GM23248 (cell line): ENCODE measurements at places on chromosomes 7 and 10. TPM values are rescaled to one million over a fixed set of nuclear protein-coding genes. Genes with fewer than 3 reads are reported as not detected.
A peak's percentile ranks its signal among the peaks of the same experiment; 100 is the strongest.

Gene GJD4
- total RNA-seq, result not detected in 2 replicates

Gene SYT15B
- 1.9 TPM in 2 replicates for total RNA-seq

GRCh38 chr7:128178611-128179010 is 62.5 kb upstream of the LEP start:
- no peak overlapping the region for H3K4me3 ChIP-seq
- H3K36me3 ChIP-seq, result no peaks in the 10 kb centered on the region
- peaks cover 26% of the 10 kb centered on the region for H3K27me3 ChIP-seq
- DNase-seq, result no peak

- H3K4me1 ChIP-seq, result no peaks in the 10 kb centered on the region
- no peak overlapping the region for H3K4me3 ChIP-seq
- H3K36me3 ChIP-seq, result no peaks in the 10 kb centered on the region
- peak; percentile 2 for DNase-seq
These were observed 174.5 kb upstream of the PPP2R2D start for GRCh38 chr10:131726076-131726880.

DNA sequence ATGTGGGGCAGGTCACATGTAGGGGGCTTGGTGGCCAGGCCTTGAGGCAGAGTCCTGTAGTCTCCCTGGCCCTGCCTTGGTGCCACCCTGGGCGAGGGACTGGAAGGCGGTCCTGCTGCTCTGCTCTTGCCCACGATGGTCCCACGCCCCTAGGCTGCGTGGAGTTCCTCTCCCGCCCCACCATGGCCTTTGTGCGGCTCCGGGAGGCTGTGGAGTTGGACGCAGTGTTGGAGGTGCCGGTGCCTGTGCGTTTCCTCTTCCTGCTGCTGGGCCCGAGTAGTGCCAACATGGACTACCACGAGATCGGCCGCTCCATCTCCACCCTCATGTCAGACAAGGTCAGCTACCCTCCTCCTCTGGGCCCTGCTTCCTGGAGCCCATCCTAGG is 10.0 kb downstream of the FASTK start:
- H3K27me3 ChIP-seq, result no peaks in the 10 kb centered on the region
- H3K4me1 ChIP-seq, result no peaks in the 10 kb centered on the region
- no peak overlapping the region for H3K27ac ChIP-seq
- H3K4me3 ChIP-seq, result no peak overlapping the region
- H3K36me3 ChIP-seq, result peaks cover 8% of the 10 kb centered on the region; the same call in 1 of the 2 replicates

DNA sequence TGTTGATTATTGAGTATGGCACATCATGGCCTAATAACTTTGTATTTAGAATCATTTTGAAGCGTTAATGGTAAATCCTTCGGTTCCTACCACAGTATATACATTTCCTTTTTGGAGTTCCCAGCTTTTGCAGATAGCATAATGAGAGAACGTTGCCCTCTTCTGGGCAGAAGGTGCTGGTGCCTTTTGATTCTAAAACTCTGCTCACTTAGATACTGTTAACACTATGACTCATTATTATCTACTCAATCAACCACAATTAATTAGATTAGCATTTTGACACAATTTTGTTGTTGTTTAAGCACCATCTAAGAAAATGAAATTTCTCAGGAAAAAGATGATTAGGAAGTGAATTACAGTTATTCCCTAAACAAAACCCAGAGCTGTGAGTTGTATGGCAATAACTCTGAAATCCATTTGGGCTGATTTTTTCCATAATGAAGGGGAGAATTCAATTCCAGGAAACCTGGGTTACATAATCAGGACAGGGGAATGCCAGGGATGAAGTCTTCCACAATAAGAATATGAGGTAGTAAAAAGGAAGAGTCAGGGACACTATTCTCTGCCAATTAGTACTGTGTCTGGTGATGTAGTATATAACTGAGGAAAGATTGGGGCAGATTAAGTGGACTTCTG is 11.5 kb upstream of the DLD start:
- no peak overlapping the region for H3K4me3 ChIP-seq
- H3K4me1 ChIP-seq, result no peaks in the 10 kb centered on the region
- H3K27ac ChIP-seq, result no peak overlapping the region
- peak; percentile 79 for DNase-seq
- no peaks in the 10 kb centered on the region for H3K36me3 ChIP-seq

DNA sequence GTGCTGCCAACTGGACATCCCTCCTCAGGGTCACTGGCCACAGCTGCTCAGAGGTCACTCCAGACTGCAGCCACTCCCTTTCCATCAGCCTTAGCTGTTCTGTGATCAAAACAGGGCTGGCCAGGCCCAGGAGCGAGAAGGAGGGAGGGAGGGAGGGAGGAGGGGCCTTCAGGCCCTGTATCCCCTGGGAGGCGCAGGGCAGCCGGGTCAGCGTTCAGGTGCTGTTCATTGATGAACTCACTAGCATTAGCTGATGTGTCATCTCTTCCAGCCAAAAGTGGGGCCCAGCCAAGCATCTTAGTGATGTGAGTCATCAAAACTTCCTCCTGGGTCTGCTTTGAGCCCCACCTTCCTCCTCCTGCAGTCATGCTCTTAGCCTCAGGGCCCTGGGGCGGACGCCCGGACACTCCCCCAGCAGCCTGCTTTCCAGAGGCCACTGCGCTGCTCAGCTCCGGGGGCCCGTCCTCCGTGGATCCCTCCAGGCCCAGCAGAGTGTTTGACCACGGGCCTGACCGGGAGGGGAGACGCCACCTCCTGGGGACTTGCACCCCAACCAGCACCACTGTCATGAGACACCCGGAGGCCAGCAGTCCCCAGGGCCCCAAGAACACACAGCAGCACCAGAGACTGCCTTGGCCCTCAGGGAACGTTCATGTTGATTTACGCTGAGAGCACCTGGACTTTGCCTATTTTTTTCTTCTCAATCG is 149.2 kb downstream of the PRKAG2 start:
- 0 out of 2 replicates have a peak overlapping the region, but pooled peaks have one; percentile 11 for H3K4me3 ChIP-seq
- H3K4me1 ChIP-seq, result peaks cover 13% of the 10 kb centered on the region
- no peaks in the 10 kb centered on the region for H3K36me3 ChIP-seq
- DNase-seq, result peak; percentile 100

- H3K36me3 ChIP-seq, result no peaks in the 10 kb centered on the region
- H3K27ac ChIP-seq, result no peak overlapping the region
- no peaks in the 10 kb centered on the region for H3K4me1 ChIP-seq
These were observed 31.0 kb downstream of the CHST15 start for GRCh38 chr10:124062390-124062789.

GRCh38 chr10:67098461-67098860 is 172.6 kb downstream of the LRRTM3 start:
- DNase-seq, result no peak
- H3K27ac ChIP-seq, result no peak overlapping the region
- no peaks in the 10 kb centered on the region for H3K36me3 ChIP-seq
- no peaks in the 10 kb centered on the region for H3K27me3 ChIP-seq
- no peak overlapping the region for H3K4me3 ChIP-seq
- H3K4me1 ChIP-seq, result no peaks in the 10 kb centered on the region

GRCh38 chr10:93718937-93719725 is 16.7 kb upstream of the FRA10AC1 start:
- H3K4me3 ChIP-seq, result no peak overlapping the region
- no peak for DNase-seq
- H3K36me3 ChIP-seq, result no peaks in the 10 kb centered on the region
- no peak overlapping the region for H3K27ac ChIP-seq
- no peaks in the 10 kb centered on the region for H3K4me1 ChIP-seq
- 0 out of 2 replicates have a peak, but pooled peaks cover 4% of the 10 kb centered on the region for H3K27me3 ChIP-seq

DNA sequence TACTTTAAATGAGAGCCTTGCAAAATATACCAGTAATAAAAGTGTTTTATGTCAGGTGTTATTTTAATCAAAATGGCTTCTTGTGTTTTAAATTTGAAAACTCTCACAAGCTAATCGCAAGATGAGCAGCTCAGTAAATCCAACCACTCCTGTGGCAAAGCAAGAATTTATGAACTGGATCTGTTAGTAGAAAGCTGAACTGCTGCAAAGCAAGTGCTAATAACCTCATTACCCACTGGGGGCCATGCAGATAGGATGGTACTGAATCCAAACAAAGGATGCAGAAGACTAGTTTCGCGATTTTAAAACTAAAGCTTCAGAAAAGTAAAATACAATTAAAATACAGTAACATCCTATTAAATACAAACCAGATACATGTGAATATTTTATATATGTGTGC is 468.0 kb downstream of the PARD3 start:
- no peak overlapping the region for H3K27ac ChIP-seq
- H3K4me1 ChIP-seq, result peaks cover 10% of the 10 kb centered on the region; the same call in 1 of the 2 replicates
- no peak overlapping the region for H3K4me3 ChIP-seq
- DNase-seq, result no peak

GRCh38 chr7:142425281-142425680 is 167.4 kb upstream of the PRSS58 start:
- H3K4me3 ChIP-seq, result no peak overlapping the region
- H3K4me1 ChIP-seq, result no peaks in the 10 kb centered on the region
- no peak for DNase-seq
- H3K27ac ChIP-seq, result no peak overlapping the region
- 0 out of 2 replicates have a peak, but pooled peaks cover 5% of the 10 kb centered on the region for H3K27me3 ChIP-seq
- H3K36me3 ChIP-seq, result no peaks in the 10 kb centered on the region

GRCh38 chr10:71271662-71272055 is 47.4 kb upstream of the SLC29A3 start:
- no peak overlapping the region for H3K4me3 ChIP-seq
- no peak for DNase-seq
- H3K36me3 ChIP-seq, result no peaks in the 10 kb centered on the region
- no peak overlapping the region for H3K27ac ChIP-seq
- no peaks in the 10 kb centered on the region for H3K27me3 ChIP-seq
- H3K4me1 ChIP-seq, result peaks cover 32% of the 10 kb centered on the region

- no peak for DNase-seq
- no peaks in the 10 kb centered on the region for H3K36me3 ChIP-seq
- peaks cover 1% of the 10 kb centered on the region; the same call in 1 of the 2 replicates for H3K4me1 ChIP-seq
These were observed 8.1 kb upstream of the GPR85 start for GRCh38 chr7:113094517-113095249.
